Stimulated activated effector memory CD8-positive, alpha-beta T cell treated with anti-CD3 and anti-CD28 coated beads, Interleukin-12 subunit alpha, Interleukin-12 subunit beta, amount 100 ng/mL, for 72 hours (primary cell): ENCODE measurements at places on chromosomes 5 and 9.
A peak's percentile ranks its signal among the peaks of the same experiment; 100 is the strongest.

GRCh38 chr9:110072597-110073355 lies 135.2 kb downstream of the C9orf152 start:
- no peak for DNase-seq

- DNase-seq = no peak
These were observed 330.5 kb upstream of the ZNF462 start for GRCh38 chr9:106532306-106533015.

- peak; percentile 33 for DNase-seq
These were observed 311.4 kb downstream of the TLE4 start for GRCh38 chr9:79883073-79883645.

GRCh38 chr9:107540164-107540561 lies 50.6 kb upstream of the KLF4 start:
- DNase-seq = no peak

GRCh38 chr9:16193066-16193465 lies 640.2 kb downstream of the CCDC171 start:
- no peak for DNase-seq

DNA sequence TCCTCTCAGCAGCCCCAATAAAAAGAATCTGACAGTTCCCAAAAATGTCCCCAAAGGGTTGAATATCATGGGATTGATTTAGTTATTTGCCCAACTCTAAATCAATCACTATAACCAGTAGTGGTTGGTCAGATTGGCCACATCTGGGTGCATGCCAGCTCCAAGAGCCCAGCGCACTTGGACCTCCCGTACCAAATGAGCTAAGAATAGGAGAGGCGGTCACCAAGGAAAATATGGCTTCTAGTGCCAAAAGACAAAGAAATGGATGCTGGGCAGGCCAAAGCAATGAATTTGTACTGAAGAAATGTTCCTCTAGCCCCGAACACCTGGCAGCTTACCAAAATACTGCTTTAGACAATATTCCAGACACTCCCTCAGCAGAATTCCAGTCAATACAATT lies 80.3 kb downstream of the RCL1 start:
- no peak for DNase-seq

- DNase-seq = no peak
These were observed 192.7 kb downstream of the SMC2 start for GRCh38 chr9:104286799-104287198.

DNA sequence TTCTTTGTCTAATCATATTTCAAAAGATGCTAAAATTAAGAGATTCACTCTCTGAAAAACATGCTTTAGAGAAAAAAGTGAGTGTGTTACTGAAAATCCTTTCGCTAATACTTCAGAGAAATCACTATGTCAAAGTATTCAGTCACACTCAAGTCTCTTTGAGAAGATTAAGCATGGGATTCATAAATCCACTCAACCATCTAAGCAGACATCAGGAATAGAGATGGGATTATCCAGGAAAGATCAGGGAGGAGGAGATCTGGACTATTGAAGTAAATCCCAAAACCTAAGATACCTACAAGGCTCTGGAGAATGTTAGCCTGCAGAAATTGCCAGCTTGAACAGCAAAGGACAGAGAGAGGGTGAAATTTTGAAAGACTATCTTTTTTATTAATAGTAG lies 317.2 kb upstream of the ACO1 start:
- DNase-seq = no peak

GRCh38 chr9:38690574-38690973 lies 29.4 kb downstream of the FAM240B start:
- DNase-seq = no peak

GRCh38 chr5:158492841-158493242 lies 606.9 kb downstream of the EBF1 start:
- no peak for DNase-seq

- no peak for DNase-seq
These were observed 372.1 kb downstream of the DTWD2 start for GRCh38 chr5:118616281-118616680.

DNA sequence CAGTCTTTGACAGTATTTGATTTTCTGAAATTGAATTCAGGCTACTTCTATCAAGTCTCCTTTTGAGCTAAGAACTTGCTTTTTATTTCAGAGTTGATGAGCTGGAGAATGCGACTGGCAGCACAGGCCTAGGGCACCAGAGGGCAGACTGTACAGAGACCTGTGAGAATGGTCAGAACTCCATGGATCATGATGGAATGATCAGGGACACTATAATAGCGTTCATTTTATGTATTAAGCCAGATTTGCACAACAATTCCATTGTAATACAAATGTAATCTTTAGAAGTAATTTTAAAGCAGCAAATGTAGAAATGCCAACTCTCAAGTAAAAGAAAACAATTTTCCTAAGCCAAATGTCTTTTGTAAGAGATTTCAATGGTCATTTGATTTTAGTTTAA lies 902.4 kb downstream of the NR2F1-AS1 start:
- no peak for DNase-seq

DNA sequence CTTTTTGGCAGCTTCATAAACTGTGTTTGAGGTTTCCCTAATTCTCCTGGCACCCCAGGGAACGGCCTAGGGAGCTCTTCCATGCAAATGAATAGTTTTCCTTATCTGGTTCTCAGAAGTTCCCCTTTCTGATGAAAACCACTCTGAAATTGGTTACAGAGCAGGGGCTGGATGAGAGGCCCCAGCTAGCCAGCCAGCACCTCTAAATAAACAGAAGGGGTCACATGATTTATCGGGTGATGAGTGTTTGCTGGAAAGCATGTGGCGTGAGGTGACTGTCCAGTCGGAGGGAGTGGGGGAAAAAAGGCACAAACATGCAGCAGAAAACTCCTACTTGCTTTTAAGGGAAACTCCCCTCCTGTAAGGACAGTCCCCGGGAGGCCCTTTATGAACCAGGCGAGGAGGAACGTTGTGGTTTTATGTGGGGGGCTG lies 261.2 kb upstream of the ANKRD55 start:
- no peak for DNase-seq

- DNase-seq = no peak
These were observed 400.7 kb downstream of the ZSWIM6 start for GRCh38 chr5:61732796-61733195.

DNA sequence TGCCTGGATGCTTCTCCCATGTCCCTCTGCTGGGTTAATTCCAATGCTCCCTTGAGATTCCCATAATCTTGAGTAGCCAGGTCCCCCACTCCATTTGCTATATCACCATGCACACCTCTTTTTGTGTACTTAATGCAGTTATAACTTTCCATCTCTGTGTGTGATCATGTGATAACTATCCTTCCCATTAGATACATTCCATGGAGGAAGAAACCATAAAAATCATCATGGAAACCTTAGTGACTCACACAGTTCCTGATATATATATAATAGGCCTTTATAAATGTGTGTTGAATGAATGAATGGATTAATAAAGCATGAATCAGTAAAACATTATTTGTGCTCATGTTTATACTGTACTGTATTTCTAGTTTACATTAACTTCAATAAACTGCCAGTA lies 104.6 kb downstream of the PCSK5 start:
- no peak for DNase-seq

DNA sequence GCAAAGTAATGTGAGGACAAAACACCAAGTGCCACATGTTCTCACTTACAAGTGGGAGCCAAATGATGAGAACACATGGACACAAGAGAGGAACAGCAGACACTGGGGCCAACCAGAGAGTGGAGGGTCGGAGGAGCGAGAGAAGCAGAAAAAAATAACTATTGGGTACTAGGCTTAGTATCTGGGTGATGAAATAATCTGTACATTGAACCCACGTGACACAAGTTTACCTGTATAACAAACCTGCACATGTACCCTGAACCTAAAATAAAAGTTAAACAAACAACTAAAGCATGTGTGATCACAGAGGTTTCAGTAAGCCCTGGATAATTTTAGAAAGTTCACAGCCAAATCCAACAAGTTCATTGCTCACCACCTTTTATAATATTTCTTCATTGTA lies 160.1 kb downstream of the TENT4A start:
- DNase-seq = no peak

DNA sequence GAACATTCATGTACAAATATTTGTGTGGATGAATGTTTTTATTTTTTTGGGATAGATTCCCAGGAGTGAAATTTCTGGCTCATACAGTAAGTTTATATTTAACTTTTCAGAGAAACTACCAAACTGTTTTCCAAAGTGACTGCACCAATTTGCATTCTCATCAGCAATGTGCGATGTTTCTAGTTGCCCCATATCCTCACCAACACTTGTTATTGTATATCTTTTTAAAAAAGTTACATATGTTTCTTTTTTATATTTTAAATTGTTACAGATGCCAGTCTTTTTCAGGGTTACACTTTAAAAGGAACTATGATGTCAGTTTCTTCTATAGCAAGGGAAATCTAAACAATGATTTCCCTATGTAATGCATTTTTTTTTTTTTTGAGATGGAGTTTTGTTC lies 49.1 kb upstream of the SEMA4D start:
- DNase-seq = no peak

DNA sequence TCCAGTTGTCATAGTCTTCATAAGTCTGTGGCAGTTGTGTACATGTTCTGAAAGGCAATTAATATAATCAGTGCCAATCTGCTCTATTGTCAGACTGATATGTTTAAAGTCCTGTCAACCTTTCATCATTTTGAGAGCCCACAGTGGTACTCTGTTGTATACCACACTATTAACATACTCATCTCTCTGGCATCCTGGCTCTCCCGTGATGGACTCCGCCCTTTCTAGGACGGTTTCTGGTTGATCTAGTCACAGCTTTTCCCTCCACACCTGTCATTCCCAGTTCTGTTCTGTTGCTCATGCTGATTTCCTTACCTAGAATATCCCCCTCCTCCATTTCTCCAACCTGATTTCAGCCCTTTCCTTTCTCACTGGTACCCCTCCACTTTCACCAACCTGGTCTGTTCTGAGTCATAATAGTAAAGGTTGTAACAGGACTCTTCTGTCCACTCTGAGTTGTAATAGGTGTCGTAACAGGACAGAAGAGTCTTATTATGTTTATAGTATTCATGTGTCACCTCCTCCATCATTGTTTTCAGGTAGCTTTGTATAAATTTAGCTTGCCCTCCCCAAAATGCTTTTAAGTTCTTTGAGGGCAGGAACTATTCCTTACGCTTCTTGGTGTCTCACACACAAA lies 4.1 kb downstream of the PTCD2 start:
- no peak for DNase-seq

DNA sequence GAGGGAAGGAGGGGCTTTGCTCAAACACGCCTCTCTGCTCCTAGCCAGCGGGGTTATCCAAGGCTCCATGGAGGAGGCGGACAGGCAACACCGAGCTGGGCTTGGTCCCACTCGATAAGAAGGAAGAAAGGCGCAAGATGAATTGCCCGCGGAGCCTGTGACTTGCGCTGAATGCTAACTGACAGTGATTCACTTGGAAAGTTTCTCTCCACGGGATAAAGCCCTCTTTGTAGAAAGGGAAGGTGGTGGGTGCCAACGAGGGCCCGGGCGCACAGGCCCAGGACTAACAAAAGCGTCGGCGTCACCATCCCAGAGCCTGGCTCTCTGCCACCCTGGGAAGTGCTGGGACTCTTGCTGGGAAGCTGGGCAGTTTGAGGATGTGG lies 76.0 kb downstream of the VAV2 start:
- DNase-seq = no peak

GRCh38 chr5:127741412-127741811 lies 38.2 kb downstream of the CCDC192 start:
- no peak for DNase-seq

DNA sequence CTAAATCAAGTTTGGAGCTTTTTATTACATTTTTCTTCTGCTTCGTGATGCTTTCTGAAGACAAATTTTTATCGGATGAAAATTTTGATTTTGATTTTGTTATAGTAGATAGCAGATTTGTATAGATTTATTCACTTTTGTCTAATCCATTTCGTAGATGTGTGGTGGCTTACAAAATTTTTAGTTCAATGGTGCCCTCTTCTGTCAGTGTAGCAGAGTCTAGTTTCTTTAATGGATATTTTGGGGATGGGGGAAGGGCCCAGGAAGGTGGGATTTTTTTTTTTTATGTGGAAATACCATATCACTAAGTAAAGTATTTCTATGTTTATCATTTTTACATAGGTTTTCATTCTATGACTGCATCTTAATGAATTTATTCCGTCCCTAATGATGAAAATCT lies 259.9 kb upstream of the TARS1 start:
- no peak for DNase-seq

DNA sequence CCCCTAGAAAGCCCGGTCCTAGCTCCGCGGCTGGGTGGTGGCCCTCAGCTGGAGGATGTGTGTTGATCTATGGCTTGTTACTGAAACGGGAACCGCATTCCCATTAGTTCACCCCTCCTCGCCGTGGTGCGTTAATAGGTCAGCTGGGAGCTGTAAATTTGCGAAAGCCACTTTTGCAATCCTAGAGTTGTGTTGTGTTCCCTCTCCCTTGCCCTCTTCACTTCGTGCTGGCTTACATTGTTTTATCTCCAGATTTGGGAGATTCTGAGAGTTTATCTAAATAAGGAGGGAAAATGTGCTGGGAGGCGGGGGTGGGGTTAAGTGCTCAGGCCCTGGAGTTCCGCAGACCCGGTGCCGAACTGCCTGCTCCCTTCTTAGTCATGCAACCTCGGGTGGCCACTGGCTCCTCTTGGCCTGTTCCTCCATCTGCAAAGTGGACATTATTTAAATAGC lies 62.8 kb downstream of the HMCN2 start:
- DNase-seq = no peak

DNA sequence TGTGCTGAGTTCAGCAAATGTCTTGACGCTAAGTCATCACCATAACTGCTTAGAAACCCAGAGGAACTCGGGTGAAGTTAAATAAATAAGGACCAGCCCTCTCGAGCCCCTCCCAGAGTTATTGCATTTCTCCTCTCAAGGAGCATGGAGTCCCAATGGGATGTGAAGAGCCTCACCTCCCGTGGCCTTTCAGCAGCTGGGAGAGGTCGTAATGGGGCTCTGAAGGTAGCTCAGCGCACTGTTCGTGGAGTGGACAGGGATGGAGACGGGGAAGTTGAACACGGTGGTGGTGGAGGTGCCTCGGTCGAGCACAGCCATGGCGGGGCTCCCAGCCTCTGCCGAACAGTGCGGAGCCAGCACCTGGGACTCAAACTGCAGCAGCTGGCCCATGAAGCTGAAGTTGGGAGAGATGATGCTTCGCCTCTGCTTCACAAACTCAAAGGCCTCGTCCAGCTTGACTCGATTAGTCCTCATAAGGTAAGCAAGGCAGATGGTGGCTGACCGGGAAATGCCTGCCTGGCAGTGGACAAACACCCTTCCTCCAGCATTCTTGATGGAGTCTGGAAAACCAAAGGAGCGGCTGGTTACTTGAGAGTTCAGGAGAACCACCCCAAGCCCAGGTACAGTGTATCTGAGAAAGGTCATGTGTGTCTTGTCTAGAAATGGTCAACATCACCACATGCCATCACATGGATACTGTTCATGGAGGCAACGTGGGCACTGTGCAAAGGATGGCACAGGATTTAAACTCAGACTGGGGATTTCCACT lies 2.2 kb downstream of the DUSP1 start:
- DNase-seq = no peak

DNA sequence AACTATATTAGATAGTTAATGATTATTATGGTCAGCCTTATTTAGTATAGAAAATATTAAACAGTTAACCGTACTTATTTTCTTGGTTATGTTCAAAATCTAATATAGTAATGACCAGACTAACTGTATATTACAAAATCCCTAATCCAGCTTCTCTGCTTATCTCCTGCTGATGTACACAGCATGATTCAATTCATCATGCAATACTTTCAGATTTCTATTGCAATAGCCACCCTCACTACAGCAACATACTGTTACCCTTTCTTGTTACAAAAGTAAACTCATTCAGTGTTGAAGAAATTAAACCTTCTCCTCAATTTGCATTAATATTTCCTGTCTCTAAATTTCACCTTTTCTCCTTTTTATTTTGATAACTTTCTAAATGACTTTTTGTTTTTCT lies 1375.0 kb upstream of the NUDT12 start:
- no peak for DNase-seq

GRCh38 chr5:123611406-123611709 lies 99.4 kb downstream of the CSNK1G3 start:
- DNase-seq = no peak
